ENCODE measurements at places on chromosomes 13 and 19. TPM values are rescaled to one million over a fixed set of nuclear protein-coding genes. Genes with fewer than 3 reads are reported as not detected.

The SPIB gene
- polyA plus RNA-seq, result 0.99 TPM

GRCh38 chr19:13149628-13150186, 468 bp downstream of the STX10 start:
- peak; percentile 10 for DNase-seq

DNA sequence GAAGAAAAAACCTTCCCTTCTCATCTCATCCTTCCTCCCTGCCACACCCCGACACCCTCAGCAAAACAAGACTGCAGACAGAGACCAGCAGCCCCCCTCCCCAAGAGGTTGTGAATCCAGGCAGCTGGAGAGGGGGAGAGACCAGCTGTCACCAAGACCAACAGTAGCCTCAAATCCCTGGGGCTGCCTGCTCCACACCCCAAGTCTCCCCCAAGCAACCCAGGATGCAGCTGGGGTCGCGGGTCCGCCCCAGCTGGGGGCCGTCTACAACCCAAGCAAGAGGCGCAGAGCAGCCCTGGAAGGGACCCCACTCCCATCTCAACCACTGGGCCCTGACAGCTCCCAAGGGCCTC, 7.1 kb downstream of the KLF16 start:
- DNase-seq, result no peak

DNA sequence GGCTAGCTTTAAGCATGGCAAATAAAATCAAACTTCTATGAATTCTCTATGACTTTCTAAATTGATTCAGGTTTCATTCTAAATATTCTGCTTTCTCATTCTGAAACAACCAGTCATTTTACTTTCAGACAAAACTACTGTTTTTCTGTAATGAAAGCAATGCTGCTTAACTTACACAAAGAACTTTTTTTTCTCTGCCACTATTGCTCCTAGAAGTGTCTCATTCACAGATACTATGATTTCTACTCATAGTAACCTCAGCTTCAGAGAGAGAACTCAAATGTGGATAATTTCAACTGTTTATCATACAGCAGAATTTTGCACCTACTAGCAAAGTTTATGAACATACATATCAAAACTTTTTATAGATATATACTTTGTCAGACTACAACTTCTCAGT, 724.6 kb downstream of the SLITRK5 start:
- DNase-seq, result no peak

DNA sequence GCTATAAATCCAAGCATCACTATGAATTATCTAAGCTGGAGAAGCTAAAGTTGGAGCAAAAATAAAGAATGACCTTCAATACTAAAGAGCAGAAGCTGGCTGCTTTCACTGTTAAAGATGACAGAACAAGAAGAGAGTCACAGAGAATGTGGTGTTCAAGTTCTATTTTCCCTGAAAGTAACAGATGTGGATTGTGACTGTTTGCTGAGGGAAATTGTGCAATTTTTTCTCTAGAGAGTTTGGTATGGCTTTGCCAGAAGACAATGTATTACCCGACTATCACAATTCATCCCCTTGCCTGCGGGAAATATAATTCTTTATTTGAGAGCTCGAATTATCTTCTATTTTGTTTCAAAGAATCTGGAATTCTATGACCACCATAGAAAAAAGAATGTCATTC, 83.1 kb downstream of the TNFSF13B start:
- no peak for DNase-seq

DNA sequence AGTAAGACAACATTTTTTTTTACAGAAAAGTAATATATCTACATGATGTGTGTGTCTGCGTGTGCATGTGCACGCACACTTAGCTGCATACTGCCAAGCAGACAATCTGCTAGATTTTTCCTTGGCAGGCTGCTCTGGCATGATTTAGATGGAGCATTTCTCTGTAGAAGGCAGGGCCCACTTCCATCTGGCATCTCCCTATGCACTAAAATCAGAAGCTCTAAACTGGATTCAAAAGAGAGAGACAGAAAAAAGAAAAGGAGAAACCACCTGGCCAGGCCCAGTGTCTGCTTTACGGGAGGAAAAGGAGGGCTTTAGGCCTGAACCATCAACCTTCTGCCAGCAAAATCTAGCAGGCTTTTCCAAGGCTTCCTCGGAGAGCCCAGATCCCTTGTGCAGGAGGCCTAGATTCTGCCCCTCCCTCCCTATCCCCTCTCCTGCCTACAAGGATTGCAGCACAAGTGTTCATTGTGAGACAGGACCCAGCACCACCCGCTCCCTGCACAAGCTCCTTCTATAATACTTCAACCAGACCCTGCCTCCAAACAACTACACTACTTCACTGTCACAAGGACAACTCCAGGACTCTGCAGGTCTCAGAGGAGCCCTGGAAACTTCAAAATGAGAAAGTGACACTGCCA, 99.3 kb downstream of the DOCK9 start:
- no peak for DNase-seq

DNA sequence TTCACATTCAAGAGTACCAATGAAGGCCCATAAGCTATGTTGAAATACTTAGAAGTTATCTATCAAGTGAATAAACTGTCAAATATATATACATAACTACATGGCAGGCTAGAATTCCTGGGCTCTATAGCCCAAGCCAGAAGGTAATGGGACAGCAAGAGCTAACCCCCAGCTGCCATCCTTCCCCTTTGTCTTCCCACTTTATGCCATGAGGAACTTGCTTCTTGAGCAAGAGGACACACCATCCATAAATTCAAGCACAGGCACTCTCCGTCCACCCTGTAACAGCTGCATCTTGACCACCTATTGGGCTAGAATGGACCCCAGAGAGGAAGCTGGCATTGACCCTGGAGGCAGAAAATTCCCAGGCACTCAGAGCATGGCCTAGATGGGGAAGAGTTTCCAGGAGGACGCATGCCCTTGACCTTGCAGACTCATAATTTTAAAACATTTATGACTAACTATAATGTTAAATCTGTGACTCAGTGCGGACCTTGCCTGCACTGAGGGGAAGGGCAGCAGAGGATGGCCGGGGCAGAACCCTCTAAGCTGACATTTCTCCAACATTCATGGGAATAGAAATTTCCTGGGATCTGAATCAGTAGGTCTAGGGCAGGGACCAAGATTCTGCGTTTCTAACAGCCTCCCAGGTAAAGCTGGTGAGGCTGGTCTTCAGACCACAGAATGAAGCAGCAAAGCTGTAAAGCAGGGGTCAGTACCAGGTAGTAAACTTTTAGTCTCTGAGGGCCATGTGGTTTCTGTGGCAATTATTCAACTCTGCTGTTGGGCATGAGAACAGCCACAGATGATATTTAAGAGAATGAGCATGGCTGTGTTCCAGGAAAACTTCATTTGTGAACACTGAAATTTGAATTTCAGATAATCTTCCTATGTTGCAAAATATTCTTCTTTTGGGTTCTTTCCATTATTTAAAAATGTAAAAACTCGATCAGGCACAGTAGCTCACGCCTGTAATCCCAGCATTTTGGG, 71.4 kb upstream of the CLDN10 start:
- no peak for DNase-seq

DNA sequence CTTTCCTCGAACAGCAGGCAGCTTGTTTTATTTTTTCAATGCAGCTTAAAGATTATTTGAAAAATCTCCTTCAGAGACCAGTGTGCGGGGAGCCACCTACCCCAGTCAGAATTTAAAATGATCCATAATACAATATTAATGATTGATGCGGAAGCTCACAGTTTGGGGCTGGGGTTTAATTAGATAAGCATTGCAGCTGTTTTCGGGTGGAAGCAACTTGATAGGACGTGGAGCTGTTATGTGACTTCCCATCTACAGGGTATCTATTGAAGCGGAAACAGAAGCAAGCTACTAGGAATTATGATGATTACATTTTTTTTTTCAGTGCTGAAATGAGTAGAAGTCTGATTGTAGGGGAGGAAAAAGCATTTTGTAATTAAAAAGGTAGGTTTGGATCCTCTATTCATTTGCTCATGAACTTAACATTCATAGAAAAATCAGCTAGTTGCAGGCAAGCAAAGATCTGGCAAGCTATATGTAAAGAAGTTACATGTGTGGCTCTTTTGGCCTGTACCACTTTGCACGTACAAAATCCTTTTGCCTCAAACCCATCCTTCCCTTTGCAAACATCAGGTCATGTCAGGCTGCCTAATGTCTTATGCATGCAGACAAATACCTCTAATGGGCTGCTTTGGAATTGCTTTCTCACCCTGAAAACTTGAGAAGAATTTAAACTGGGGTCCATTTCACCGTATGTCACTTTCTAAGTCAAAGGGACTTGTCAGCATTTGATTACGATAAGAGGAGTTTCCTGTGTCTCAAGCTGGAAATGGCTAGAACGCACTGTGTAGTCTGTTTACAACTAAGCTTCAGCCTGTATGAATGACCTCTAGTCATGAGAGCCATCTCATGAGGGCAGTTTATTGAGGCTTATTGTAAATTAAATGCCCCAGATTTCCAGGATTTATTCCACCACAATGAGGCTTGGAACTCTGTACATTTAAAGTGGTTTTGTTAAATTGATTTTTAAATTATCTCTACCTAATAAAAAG, 267.1 kb upstream of the TMTC4 start:
- DNase-seq, result no peak

GRCh38 chr13:113938716-113939115, 35.2 kb downstream of the C13orf46 start:
- no peak for DNase-seq

Data from renal cortex interstitium (tissue), 15 donors.